ENCODE measurements at places on chromosomes 2 and 18.
A peak's percentile ranks its signal among the peaks of the same experiment; 100 is the strongest.

GRCh38 chr2:31008561-31009114 is 129.6 kb downstream of the GALNT14 start:
- no peak for DNase-seq

- no peak for DNase-seq
These were observed 109.5 kb downstream of the GRB14 start for GRCh38 chr2:164511738-164512137.

- no peak for DNase-seq
These were observed 105.3 kb upstream of the ZEB2 start for GRCh38 chr2:144625226-144625625.

DNA sequence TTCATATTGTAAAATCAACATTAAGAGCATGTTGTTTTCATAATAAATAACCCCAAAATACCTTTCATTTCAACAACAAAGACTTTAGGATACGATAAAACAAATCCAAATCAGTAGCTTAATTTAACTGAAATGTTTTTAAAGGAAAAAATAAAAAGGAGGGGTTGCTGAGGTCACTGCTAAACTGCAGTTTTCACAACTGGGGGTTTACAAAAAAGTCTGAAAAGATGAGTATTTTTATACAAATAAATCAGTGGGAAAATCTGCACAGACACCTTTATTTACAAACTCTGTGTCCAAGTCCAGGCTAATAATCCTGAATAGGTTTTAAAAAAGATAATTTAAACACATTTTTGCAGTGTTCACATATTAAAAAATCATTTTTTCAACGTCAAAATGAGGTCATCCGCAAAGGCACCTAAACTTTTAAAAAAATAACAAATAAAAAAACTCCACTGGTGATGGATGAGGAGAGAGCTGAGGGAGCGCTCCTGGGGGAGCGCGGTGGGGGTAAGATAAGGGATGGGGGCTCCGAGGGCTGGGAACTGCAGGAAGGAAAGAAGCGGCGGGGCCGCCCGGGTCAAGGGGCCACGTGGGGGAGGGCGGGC is 3.1 kb downstream of the DLX2 start:
- DNase-seq, result no peak

GRCh38 chr2:10410001-10410822 is 37.9 kb downstream of the ODC1 start:
- no peak for DNase-seq

- DNase-seq, result no peak
These were observed 249.5 kb upstream of the TANK start for GRCh38 chr2:160910681-160911080.

- no peak for DNase-seq
These were observed 519.1 kb downstream of the RNF144A start for GRCh38 chr2:7436096-7436906.

DNA sequence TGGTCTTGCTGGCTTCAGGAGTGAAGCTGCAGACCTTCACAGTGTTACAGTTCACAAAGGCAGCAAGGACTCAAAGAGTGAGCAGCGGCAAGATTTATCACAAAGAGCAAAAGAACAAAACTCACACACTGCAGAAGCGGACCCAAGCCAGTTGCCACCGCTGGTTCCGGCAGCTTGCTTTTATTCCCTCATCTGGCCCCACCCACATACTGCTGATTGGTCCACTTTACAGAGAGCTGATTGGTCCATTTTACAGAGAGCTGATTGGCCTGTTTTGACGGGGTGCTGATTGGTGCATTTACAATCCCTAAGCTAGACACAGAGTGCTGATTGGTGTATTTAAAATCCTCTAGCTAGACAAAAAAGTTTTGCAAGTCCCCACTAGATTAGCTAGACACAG is 37.2 kb upstream of the ZNF532 start:
- DNase-seq, result no peak

DNA sequence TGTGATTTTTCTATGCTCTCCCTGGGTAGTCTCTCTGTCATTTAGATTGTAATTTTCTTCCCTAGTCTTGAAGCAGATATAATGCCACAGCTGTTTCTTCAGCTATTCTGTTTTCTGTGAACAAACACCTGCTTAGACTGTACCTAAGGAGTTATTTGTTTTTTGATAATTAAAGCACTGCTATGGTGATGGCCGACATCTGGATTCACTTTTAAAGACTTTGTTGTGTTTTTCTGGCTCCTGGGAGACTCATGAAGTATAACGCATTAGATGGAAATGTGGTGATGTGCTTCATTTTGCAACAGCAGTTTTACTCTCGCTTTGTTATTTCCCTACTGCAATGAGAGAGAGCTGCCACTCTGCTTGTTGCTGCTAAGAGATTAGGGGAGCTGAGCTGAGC is 15.7 kb upstream of the C2orf69 start:
- no peak for DNase-seq

DNA sequence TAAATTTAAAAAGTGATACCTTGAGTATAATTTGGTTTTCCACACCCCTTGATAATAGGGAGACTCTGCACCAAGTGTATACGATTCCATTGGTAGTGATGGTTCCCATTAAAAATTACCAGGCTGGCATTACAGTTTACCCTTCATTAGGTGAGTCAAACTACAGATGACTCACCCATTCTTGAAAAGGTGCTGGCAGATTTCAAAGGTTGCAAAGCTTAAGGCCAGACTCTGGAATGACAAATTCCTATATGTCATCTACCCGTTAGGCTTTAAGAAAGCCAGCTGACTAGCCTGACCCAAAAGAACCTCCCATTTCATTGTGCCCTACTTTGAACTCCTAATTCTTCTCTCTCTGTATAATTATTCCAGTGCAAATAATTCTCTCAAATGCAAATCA is 124.4 kb downstream of the LRRTM4 start:
- no peak for DNase-seq

- no peak for DNase-seq
These were observed 131.3 kb downstream of the LPIN1 start for GRCh38 chr2:11877764-11878163.

GRCh38 chr2:195486987-195487644 is 169.9 kb upstream of the SLC39A10 start:
- DNase-seq, result no peak

DNA sequence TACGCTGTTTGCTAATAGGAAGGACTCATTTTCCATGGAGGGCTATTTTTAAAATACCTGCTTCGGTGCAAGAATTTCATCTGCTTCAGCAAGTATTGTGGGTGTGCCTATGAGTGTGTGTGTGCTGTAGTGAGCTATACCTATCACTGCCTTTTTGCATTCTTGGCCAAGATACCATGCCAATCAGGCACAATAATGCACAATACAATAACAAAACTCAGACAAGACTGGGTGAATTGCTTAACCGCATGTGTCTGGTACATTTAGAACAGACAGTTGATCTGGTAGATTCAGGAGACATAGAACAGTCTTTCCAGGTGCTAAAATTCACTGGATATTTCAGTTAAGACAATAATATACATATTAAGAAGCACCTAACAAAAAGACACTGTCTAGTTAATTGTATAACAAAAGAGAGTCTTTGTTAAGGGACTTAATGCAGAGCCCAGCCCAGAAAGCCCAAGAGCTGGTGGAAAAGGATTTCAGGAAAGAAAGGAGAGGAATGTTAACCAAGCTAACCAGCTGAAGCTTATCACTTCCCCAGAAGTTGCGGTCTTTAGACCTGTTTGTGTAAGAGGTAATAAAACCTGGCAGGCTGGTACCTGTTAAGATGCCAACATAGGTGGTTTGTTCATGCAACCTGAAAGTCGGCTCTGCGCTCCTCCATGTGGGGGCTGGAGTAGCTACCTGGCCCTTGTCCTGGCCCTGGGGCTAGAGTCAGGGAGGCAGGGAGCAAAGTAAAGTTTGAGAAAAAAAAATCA is 153.3 kb upstream of the RBMS1 start:
- no peak for DNase-seq

DNA sequence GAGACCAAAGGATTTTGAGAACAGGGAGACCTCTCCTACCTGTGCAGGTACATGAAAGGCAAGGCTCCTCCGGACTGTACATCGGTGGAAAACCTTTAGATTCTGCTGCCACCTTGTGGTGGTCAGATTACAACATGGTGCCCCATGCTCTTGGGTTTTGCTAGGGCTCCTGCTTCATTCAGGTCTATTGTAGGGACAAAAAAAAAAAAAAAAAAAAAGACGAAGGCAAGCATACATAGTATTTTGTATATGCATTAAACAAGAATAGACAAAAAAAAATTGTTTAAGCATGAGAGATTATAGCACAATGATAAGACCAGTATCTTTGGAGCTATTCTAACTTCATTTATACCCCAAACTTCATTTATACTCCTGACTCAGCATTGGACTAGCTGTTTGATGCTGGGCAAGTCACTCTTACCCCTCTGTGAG is 27.4 kb upstream of the SPR start:
- peak; percentile 40 for DNase-seq

- DNase-seq, result no peak
These were observed 213.9 kb upstream of the ITGA4 start for GRCh38 chr2:181243319-181243718.

GRCh38 chr2:45649858-45650811 is 1.3 kb upstream of the PRKCE start:
- DNase-seq, result peak; percentile 59

DNA sequence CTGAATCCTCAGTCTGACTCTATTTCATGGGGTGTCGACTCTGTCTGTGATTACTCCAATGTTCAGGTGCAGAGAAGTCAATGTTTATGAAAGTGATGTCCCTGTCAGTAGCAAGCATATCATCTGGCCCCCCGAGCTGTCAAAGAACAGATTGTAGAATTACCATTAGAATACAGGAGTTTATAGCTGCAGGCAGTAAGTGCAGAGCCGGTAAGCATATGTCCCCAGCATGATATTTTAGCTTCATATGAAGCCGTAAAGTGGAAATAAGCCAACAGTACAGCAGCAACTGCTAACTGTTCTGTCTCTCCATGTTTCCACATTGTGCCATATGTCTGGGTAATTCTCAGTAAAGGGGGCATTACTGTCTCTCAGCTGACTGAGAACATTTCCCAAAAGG is 541.8 kb downstream of the SOX11 start:
- DNase-seq, result no peak

GRCh38 chr2:14816069-14817060 is 183.8 kb downstream of the LRATD1 start:
- DNase-seq, result no peak

- DNase-seq, result no peak
These were observed 194.2 kb upstream of the HDAC4 start for GRCh38 chr2:239594772-239595608.
